ENCODE measurements at places on chromosomes 1 and 21.

DNA sequence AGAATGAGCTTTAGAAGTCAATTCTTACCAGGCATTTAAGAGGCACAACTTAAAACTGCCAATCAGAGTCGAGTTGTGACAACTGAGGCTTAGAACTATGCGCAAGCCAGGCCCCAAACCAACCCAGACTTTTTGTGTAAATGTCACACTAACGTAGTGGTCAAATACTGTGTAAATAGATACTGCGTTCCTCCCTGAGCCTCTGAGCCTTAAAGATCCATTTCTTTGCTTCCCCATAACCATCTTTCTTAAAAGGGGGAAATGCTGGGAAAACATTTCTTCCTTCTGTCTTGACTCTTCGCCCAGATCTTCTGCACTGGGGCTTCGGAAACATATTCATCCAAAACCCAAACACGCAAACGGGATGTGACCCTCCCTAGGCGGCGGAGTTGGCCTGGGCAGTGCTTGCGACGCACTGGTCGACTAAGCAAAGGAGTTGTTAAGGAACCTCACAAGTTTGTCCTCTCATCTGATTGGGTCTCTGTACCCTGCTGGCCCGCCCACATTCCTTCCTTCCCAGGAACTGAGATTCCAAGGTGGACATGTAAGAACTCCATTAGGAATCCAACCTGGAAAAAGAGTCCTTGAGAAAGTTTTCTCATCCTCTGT is 2.6 kb downstream of the ADAMTS5 start:
- DNase-seq: no peak

DNA sequence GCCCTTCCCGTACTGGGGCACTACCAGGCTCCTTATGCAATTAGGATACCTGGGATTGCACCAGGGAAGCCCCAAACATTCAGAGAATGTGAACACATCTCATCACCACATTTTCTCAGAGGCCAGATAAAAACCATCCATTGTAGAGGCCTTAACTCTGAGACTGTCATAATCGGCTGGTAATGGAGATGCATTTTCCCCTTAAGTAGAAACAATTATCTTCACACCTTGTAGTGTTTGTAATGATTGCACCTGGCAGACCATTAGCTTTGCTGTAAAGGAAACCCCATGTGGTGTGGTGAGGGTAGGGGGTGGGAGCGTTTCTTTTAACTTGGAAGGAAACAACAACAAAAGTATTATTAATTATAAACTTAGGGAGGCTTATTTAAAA is 90.0 kb upstream of the TLR5 start:
- DNase-seq: no peak

- DNase-seq: no peak
These were observed 1.5 kb downstream of the MGST3 start for GRCh38 chr1:165632491-165632890.

- DNase-seq: no peak
These were observed 42.8 kb downstream of the ARHGEF10L start for GRCh38 chr1:17582124-17582774.

DNA sequence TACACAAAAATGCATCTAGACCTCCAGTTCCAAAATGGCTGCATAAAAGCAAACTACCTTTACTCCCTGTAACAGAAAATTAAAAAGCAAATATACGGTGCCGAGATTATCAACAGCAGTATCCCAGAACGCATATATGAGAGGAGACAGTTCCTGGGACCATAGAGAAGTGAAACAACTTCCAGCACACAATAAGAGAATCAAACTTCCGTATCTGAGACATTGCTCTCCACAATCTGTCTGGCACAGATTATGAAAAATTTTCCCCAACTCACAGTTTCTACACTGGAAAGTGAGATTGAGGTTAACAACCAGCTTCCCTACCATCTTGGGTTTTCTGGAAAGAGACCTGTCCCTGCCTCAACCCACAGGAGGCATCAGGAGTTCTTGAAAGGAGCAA is 47.2 kb upstream of the ST6GALNAC3 start:
- DNase-seq: no peak

Data from anterior cingulate cortex (tissue), 58 donors.